ENCODE measurements at places on chromosomes 6 and 20. TPM values are rescaled to one million over a fixed set of nuclear protein-coding genes. Genes with fewer than 3 reads are reported as not detected.

Gene WFDC13
- not detected for total RNA-seq

Gene CLDN20
- not detected for total RNA-seq

Gene GHRH
- not detected for total RNA-seq

Gene WFDC12
- not detected for total RNA-seq

Gene TNXB
- 8.5 TPM for total RNA-seq

Gene NCOA3
- total RNA-seq = 25.9 TPM

Gene RBPJL
- not detected for total RNA-seq

Gene SNAP25
- 0.39 TPM for total RNA-seq

Gene RIPOR3
- 0.22 TPM for total RNA-seq

Gene SSTR4
- total RNA-seq = not detected

Gene ARFGAP1
- total RNA-seq = 94.4 TPM

Gene ZBP1
- not detected for total RNA-seq

Gene LHFPL5
- total RNA-seq = 0.71 TPM

Gene IP6K3
- total RNA-seq = not detected

All from HCT116 (cell line).